NCI-H1048 (cell line): ENCODE measurements at places on chromosomes 6 and 20.

- no peak for DNase-seq
Observed at GRCh38 chr6:152587473-152587872, 49.7 kb downstream of the SYNE1 start.

DNA sequence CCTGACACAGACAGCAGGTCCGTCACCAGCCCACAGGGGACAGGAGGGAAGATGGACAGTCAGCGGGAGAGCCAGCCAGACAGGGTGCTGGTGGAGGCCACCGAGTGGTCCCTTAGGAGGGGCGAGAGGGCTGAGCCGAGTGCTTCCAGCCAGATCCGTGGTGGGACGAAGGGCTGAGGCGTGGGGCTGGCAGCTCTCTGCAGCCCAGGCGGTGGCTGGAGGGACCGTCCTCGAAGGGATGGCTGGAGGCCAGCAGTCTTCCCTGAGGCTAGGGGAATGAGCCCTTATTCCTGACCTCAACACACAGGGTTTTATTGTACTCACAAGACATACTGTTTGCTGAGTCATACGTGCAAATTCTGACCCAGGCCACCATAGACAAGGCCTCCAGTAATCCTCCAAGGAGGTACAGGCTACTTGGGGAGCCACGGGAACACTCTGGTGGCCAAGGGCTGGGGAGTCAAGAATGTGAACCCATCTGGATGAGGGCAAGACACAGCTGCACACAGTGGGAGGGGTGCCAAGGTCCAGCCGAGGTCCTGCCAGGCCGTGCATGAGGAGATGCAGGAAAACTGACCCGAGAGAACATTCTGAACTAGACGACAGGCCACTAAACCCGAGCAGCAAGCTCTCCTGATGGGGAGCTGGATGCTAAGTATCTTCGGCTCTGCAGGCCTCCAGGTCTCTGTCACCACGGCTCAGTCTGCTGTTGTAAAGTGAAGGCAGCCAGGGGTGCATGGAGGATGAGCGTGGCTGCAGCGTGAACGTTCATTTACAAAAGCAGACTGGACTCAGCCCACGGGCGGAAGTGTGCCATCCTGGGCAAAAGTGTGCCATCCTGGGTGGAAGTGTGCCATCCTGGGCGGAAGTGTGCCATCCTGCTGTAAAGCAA lies 242.5 kb downstream of the TTLL2 start:
- DNase-seq: no peak

GRCh38 chr20:31704225-31705119 lies 18.2 kb downstream of the BCL2L1 start:
- DNase-seq: no peak

DNA sequence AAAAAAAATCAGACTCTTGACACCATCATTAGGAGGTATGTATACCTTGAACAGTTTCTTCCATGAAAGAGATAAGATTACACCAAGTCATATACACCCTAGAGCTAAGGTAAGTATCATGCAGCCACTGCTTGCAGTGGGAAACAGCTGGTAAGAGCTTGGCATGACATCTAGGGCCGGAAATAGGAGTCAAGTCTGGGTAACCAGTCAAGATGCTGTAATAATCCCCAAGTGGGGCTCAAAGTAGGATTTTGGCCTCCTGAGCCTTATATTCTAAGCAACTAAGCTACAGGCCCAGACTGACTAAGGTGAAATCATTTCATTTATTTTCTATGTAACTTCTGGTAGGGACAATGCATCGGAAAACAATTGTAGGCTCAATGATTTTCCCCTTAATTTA lies 23.9 kb downstream of the TRERF1 start:
- no peak for DNase-seq

DNA sequence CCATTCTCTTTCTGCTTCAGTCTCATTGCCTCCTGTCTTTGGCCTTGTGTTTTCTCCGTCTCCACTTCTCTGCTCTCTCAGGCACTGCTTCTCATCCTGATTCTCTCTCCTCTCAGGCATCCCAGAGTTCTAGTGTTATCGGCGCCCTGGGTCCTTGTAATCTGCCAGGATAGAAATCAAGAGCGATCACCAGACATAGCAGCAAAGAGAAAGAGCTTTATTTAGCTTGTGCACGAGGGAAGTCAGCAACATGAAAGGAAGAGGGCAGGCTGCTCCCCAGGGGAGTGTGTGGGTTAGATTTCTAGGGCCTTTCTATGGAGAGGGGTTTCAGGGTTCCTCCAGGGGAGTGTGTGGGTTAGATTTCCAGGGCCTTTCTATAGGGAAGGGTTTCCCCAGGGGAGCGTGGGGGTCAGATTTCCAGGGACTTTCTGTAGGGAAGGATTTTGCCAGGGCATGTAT lies 32.5 kb downstream of the SUN5 start:
- no peak for DNase-seq

GRCh38 chr20:50920997-50921396 lies 10.2 kb downstream of the ADNP start:
- DNase-seq: no peak

GRCh38 chr6:149950423-149950822 lies 8.6 kb downstream of the ULBP2 start:
- no peak for DNase-seq

- no peak for DNase-seq
Observed at GRCh38 chr6:36590237-36590636, 3.9 kb upstream of the SRSF3 start.

- DNase-seq: no peak
Observed at GRCh38 chr6:752438-752837, 59.5 kb upstream of the EXOC2 start.

- DNase-seq: no peak
Observed at GRCh38 chr6:117290173-117290846, 25.0 kb downstream of the VGLL2 start.

- no peak for DNase-seq
Observed at GRCh38 chr20:24102290-24102689, 113.7 kb upstream of the GGTLC1 start.

GRCh38 chr20:48986899-48987298 lies 59.2 kb upstream of the CSE1L start:
- DNase-seq: no peak

DNA sequence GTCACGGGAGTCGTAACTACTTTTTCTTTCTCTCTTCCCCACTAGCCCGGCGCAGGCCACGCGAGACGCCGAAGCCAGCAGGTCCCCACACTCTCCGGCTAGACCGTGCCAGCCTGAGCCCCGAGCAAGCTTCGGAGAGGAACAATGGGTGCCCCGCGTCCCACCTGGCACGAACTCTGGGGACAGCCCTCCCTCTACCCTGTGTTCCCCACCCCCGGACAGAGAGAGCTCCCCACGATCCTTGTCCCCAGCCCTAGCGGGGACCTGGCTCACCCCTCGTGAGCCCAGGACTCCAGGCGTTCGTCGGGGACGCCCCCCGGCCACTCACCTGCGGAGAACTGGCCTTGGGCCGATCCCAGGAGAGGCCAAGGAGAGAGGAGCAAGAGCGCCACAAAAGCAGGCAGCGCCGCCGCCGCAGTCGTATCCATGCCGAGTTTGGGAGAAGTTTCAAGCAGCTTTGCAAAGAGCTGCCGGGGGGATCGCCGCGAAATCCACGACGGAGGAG lies 416 bp downstream of the PTPRK start:
- no peak for DNase-seq

GRCh38 chr6:152368751-152369624 lies 268.2 kb downstream of the SYNE1 start:
- DNase-seq: no peak

GRCh38 chr6:168024951-168025510 lies 27.6 kb downstream of the KIF25 start:
- no peak for DNase-seq

- no peak for DNase-seq
Observed at GRCh38 chr6:136173519-136174507, 76.3 kb downstream of the MTFR2 start.

GRCh38 chr6:15280028-15280427 lies 34.2 kb downstream of the JARID2 start:
- DNase-seq: no peak

GRCh38 chr20:32886652-32887051 lies 27.9 kb downstream of the EFCAB8 start:
- no peak for DNase-seq

DNA sequence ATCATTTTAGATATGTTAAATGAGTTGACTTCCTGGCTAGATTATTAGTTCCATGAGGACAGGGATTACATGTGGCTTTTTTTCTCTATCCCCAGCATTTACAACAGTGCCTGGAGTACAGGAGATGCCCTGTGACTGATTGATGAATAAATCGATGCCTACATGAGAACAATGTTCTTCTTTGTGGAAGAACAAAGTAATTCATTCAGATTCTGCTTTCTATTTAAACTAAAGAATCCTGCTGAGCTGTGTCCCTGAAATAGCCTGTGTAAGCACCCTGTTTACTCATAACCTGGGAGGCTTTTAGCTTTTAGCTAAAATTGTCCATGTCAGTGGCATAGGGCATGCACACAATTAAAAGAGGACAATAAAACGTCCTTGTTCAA lies 125.1 kb upstream of the BTBD3 start:
- no peak for DNase-seq

GRCh38 chr6:156563714-156564113 lies 213.5 kb upstream of the ARID1B start:
- no peak for DNase-seq

- no peak for DNase-seq
Observed at GRCh38 chr6:24780206-24780605, 5.5 kb downstream of the GMNN start.

GRCh38 chr6:157253017-157253416 lies 70.3 kb downstream of the TMEM242 start:
- DNase-seq: no peak

GRCh38 chr6:42860036-42860435 lies 19.4 kb upstream of the RPL7L1 start:
- DNase-seq: no peak

GRCh38 chr6:108589244-108589791 lies 28.6 kb downstream of the FOXO3 start:
- peak; percentile 14 for DNase-seq

DNA sequence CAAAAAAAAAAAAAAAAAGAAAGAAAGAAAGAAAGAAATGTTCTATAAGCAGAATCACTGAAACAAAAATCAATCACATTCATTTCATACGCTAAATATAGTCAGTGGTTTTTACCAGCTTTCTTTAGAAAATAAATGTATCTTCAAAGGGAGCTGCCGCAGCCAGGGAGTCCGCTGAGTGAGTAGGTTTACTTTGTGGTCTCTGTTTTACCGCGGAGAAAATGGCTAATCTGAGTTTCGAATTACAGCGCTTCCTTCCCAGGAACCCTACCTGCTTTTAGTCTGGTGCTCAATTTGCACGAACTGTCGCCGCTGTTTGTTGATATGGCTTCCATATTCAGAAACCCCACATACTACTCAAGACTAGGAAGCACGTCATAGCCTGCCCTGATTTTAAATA lies 102.4 kb downstream of the TFAP2A start:
- DNase-seq: no peak

GRCh38 chr6:41502917-41503671 lies 43.1 kb upstream of the FOXP4 start:
- no peak for DNase-seq

DNA sequence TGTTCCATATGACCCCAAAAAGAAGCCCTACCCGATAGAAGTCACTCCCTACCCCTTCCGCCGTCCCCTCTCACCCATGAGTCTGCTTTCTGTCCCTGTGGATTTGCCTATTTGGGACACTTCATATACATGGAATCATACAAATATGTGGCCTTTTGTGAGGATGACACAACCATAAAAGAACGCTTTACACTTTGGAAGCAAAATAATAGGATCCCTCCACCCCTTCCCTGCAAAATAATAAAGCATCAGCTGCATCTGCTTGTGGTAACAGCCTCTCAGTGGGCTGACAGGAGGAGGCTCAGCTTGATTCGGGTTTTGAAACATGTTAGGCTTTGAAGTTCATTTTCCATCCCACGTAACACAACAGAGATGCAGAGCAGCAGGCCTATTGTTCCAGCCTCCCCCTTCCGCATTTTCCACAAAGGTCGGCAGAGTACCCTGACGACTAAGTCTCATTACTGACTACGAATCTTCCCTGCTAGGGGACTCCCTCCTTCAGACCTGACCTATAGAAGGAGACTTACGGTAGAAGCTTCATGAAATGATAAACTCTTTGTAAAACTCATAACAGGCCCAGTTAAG lies 99.1 kb downstream of the ALDH8A1 start:
- no peak for DNase-seq

DNA sequence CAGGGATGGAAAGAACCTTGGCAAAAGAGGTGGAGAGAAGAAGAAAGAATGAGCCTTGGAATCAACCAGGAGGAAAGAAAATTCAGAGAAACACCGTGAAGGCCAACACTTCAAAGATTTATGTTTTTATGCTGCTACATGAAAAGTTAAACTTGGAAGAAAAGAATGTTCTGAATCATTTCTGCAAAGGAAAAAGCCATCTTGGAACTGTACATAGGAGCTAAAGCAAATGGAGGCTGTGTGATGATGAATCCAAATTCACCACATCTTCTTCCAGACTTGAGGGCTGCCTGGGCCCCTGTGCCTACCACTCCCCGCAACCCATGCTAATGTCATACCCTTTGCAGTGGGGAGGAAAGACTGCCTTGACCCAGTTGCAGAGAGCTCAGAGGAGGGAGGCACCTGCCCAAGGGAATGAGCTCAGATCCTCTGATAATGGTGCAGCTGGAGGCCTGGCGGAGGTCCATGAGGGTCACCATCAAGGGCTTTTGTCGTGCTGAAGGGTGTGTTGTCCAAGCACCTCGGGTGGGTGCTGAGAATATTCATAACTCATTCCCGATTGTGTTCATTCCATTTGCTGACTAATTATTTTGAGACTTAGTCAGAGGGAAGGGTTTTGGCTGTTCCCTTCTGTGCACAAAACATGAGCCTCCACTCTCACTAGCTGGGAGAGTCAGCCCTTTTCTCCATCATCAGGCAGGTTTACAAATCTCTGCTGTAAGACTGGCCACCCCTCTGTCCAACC lies 245.8 kb upstream of the JAG1 start:
- no peak for DNase-seq

- no peak for DNase-seq
Observed at GRCh38 chr20:37053230-37053950, 42.4 kb downstream of the RBL1 start.

- no peak for DNase-seq
Observed at GRCh38 chr6:150133686-150134085, 9.2 kb upstream of the PPP1R14C start.

GRCh38 chr6:114100215-114100994 lies 129.5 kb upstream of the HDAC2 start:
- no peak for DNase-seq

DNA sequence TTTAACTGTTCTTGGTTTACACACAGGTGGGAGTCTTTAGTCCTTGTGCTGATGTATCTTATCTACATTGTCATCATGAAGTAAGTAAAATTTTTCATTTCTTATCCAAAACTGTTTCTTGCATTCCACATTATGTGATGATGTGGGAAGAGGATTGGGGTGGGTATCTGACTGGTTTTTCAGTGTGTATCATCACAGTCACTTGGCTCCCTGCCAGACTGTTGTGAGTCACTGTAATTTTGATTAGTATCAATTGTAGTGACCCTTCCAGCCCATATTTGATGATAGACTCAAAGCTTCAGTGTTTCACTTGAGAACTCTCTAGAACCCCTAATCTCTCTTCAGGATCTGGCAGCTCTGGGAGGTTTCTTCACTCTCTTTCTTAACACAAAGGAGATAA lies 84.5 kb upstream of the RIN2 start:
- no peak for DNase-seq

GRCh38 chr6:158608221-158608620 lies 36.3 kb downstream of the DYNLT1 start:
- DNase-seq: no peak
